ENCODE measurements at places on chromosomes 4 and X.

GRCh38 chr4:17544831-17545234 is 29.9 kb downstream of the CLRN2 start:
- DNase-seq: no peak

DNA sequence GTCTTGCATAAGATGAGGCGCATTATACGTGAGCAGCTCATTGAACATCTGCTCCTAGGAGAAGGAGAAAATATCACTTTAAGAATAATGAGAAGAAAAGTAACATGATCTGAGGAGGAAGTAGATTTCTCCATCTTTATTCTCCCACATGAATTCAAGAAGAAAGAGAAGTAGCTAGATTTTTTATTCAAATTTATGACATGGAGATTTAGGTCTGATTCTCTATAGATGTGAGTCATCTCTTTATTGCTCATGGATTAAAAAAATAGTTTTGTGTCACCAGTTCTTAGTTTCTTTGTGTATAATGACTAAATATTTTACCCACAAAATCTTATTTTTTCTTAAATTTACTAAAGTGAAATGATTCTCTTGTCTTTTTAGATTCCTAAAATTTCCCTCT is 40.4 kb downstream of the HPGDS start:
- peak; percentile 7 for DNase-seq

- DNase-seq: peak; percentile 76
Observed at GRCh38 chr4:74531963-74532794, 87.2 kb downstream of the AREG start.

- no peak for DNase-seq
Observed at GRCh38 chr4:23828020-23828715, 61.7 kb downstream of the PPARGC1A start.

GRCh38 chrX:68669871-68670270 is 22.4 kb downstream of the STARD8 start:
- DNase-seq: no peak

DNA sequence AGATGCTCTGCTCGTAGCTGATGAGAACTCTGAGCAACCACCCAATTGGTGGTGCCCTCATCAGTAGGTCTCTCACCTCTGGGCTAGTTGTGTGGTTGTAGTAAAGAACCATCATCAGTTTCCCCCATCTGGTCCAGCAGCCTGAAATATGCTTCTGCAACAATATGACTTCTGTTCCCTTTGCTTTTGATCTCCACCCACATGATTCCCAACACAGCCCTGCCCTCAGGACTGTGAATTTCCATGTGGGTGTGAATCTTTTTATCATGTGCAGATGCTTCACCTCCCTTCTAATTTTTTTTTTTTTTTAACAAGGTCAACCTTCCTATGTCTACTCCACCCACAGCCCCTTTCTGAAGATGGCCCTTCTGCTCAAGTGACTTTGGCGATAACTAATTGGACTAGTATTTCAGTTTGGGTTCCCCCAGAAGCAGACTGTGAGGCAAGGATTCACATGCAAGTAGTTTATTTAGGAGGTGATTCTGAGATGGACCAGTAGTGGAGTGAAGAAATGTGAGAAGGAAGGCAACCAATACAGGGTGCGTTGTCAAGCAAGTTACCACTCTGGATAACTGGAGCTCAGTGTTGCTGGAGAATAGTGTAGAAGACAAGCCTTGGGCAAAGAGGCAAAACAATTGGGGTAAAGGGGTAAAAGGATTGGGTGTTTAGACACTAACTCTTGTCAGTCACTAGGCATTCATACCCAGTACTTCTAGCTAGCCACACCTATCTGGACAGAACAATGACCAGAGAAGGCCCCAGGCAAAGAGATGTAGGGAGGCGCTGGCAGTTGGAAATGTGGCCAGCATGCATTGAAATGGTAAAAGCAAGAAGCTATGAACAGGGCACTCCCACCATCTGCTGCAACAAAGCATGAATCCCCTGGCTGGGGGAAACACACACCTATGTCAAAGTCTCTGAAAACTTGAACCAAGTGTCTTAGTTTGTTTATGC is 466.2 kb downstream of the BCOR start:
- no peak for DNase-seq

DNA sequence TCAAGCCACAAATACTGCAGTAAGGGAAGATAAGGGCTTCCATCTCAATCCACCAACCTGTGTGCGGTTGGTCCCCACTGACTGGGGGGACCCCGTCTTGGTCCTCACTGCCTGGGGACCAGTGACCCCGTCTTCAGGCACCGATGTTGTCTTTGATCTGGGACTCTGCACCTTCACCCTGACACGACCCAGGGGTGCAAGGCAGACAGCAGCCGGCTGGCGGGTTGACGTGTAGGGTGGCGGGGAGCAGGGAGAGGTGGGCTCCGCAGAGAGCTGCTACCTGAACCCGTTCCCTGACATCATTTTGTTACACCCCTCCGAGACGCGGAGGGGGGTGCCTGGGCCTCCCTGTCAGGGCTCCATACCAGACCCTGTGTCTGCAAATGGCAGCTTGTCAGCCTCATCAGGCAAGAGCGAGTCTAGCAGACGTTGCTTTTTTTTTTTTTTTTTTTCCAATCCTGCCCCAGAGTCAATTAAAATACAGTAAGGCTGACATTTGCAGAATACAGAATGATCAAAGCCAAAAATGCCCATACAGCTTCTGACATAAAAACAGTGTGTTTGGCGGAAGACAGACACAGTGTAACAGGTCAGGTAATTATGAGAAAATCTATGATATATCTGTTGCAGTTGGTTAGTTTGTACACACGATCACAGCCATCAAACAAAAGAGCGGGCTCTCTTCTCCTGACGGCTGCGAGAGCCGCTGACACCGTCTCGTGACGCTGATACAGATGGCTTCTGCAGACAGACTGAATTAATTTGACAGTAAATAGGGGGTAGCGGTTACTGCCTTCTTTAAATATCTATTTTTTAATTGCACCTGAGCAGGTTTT is 118.6 kb downstream of the CRLF2 start:
- DNase-seq: no peak

GRCh38 chr4:89298155-89298554 is 9.4 kb downstream of the GPRIN3 start:
- DNase-seq: no peak

DNA sequence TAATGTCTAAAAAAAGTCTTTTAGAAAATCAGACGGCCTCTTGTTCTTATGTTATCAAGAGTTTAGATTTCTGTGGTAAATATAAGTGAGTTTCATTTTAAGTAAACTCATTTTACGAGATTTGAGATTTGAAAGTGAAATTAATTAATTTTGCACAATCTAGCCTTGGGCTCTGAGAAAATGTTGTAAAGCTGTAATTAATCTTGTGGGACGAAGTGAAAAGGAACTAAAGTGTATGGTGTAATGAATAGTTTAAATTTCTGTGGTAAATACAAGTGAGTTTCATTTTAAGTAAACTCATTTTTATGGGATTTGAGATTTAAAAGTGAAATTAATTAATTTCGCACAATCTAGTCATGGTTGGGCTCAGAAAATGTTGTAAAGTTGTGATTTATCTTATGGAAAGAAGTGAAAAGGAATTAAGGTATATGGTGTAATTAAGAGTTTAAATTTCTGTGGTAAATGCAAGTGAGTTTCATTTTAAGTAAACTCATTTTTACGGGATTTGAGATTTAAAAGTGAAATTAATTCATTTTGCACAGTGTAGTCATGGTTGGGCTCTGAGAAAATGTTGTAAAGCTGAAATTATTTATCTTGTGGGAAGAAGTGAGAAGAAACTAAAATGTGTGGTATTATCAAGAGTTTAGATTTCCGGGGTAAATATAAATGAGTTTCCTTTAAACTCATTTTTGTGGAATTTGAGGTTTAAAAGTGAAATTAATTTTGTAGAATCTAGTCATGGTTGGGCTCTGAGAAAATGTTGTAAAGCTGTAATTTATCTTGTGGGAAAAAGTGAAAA is 1.6 kb downstream of the SCML1 start:
- no peak for DNase-seq

- no peak for DNase-seq
Observed at GRCh38 chr4:68904786-68905185, 46.8 kb downstream of the UGT2A3 start.

GRCh38 chr4:99653916-99654315 is 3.7 kb downstream of the C4orf54 start:
- no peak for DNase-seq

- DNase-seq: no peak
Observed at GRCh38 chr4:90148574-90149148, 21.5 kb downstream of the CCSER1 start.

- DNase-seq: no peak
Observed at GRCh38 chr4:111334361-111334760, 711.5 kb upstream of the PITX2 start.
